ENCODE measurements at places on chromosomes 13 and 19. TPM values are rescaled to one million over a fixed set of nuclear protein-coding genes. Genes with fewer than 3 reads are reported as not detected.
A peak's percentile ranks its signal among the peaks of the same experiment; 100 is the strongest.

DNA sequence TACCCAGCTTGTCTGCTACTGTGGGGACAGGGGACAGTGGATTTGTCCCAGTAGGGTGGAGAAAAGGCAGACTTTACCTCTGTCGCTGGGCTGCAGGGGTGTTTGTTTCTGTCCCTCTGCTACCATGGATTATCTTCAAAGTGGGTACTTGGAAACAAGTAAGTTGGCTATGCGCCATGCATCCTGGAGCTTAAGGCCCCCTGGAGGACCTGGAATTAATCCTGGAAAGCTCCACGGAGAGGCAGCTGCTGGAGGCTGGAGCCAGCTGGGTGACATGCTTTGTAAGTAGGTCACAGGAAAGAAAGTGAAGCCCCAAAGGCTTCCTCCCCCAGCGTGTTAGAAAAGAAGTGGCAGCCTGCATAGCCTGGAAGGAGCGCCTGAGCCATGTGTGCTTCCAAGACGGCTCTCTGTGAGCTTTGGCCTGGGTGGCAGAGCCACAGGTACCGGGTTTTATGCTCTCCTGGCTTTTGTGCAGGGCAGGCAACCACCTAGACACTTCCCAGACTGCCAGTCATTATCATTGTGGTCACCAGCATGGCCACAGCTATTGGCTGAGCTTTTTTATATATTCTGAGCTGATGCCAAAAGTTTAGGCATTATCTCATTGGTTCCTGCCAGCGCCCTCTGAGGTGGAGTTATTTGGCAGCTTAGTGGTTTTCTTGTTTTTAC lies 9.5 kb downstream of the B3GLCT start:
- DNase-seq, result no peak

- DNase-seq, result no peak
These were observed 36.6 kb downstream of the MYCBP2 start for GRCh38 chr13:77290342-77290741.

- no peak for DNase-seq
These were observed 134.7 kb upstream of the GPR12 start for GRCh38 chr13:26895081-26895807.

DNA sequence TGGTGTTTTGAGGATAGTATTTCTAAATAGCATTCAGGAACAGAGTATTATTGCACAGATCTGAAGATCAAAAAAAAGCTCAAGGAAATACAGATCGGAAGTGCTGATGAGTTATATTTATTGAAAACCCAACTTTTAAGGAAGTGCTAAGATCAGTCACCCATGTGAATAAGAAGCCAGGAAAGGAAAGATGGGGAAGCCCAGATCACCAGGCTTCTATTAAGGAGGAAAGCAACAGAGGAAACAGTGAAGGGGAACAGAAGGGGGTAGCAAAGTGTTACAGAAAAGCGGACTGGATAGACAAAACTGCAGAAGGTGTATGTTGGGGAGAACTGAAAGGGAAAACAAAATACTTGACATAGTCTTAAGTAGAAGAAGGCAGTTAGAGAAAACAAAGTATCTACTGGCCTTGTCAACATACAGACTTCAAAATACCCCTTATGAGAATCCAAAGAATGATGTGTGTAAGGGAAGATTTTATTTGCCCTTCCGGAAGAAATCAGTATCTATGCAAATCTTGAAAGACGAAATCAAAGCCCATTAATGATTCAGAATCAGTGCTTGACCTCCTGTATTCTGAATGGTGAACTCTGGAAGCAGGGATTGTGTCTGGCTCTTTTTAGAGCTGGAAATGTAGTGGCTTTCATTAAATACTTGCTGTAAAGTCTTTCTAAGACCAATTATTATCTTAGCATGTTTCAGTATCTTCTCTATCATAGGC lies 12.1 kb downstream of the UFM1 start:
- DNase-seq, result no peak

GRCh38 chr19:27770095-27770494 lies 1442.9 kb downstream of the UQCRFS1 start:
- DNase-seq, result no peak

- no peak for DNase-seq
These were observed 7.3 kb upstream of the MAB21L1 start for GRCh38 chr13:35483761-35484160.

DNA sequence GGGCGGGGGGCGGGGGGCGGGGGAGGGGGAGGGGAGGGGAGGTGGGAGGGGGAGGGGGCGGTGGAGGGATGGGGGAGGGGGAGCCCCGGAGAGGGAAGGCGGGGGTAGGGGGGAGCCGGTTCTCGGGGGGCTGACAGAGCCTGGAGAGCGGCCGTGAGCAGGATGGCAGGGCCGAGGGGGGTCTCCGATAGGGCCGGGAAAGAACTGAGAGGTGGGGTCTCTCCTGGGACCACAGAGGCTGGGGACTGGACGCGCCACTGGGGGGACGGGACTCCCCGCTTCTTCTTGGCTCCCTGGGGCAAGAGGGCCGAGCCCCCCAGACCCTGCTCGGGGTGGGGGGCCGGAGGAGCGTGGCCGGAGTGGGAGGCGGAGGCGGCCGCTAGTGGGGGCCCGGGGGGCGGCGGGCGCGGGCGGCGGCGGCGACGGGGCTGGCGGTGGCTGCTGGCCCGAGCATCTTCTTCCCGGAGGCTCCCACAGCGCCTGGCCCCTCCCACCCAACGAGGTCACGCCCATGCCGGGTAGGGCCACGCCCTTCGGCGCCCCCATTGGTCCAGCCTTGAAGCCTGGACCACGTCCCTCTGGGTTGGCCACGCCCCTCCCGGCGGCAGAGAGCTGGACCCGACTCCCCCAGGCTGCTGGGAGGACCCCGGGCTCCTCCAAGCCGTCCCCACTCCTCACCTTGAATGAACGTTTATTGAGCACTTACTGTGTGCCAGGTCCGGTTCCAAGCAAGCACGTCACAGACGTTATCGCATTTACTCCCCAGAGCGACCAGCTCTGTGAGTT lies at the start of gene NOVA2:
Gene NOVA2, minus strand, starts transcription at position 313 of the 786 bp plus-strand sequence. CDS start 514 bp downstream, outside the sequence.
- DNase-seq, result peak; percentile 19

DNA sequence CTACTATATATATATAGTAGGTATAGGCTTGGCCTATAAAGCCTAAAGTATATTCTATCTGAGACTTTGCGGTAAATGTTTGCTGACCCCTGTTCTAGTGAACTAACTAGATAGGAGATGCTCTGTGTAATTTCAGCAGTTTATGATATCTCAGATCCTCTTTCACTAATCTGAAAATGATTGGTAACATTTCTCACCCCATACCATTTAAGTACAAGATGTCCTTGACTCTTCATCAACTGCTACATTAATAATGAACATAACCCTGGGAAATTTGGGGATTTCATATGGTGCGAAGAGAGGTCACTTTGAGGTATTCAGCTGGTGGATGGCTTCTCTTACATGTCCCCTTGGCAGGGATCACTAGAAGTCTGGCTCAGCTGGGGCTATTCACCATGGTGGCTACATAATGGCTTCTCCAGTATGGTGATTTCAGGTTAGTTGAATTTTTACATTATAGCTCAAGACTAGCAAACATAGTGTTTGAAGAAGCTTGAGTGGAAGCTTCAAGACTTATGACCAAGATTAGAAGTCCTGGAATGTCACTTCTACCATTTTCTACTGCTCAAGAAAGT lies 103.6 kb upstream of the MYCBP2 start:
- DNase-seq, result peak; percentile 84

GZMM gene
- not detected for polyA plus RNA-seq

KCTD12 gene
- polyA plus RNA-seq, result 0.09 TPM

Data from GM12878 (cell line).